Right atrium auricular region (tissue), 2 donors: ENCODE measurements at places on chromosomes 2 and 18. TPM values are rescaled to one million over a fixed set of nuclear protein-coding genes. Genes with fewer than 3 reads are reported as not detected.

ALKAL2 gene
- total RNA-seq = not detected

SKOR2 gene
- total RNA-seq = not detected

DNA sequence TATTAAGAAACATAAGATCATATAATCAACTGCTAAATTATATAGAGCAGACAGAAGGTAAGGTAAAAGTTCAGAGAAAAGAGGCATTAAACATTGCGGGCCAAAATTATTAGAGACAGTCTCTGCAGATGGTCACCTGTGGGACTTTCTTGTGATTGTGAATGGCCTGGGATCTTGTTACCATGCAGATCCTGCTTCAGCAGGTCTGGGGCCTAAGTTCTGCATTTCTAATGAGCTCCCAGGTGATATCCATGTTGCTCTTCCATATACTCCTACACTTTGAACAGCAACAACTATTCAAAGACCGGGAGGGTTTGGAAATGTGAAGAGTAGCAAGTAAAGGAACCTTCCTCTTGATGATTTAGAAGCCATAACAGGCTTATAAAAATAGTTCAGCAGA is 8.5 kb upstream of the ETAA1 start:
- DNase-seq = no peak

GRCh38 chr2:69036926-69037325 is 23.9 kb downstream of the ANTXR1 start:
- no peak for DNase-seq
